T-helper 17 cell (primary cell): ENCODE measurements at places on chromosomes 12 and 14. TPM values are rescaled to one million over a fixed set of nuclear protein-coding genes. Genes with fewer than 3 reads are reported as not detected.

DNA sequence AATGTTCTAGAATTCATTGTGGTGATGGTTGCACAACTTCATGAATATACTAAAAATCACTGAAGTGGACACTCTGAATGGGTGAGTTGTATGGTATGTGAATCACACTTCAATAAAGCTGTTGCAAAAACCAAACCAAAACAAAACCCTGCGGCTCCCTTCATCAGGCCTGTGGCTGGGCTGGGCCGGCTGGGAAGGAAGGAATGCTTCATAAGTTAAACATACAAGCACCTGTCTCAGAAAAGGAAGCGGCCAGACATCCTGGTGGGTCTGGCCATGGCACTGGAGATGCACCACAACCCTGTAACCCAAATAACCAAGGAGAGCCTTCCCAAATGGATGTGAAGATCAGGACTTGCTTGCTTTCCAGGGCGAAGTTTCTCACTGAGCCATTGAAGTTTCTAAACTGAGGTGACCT, 34.9 kb downstream of the TTC7B start:
- DNase-seq: no peak

DNA sequence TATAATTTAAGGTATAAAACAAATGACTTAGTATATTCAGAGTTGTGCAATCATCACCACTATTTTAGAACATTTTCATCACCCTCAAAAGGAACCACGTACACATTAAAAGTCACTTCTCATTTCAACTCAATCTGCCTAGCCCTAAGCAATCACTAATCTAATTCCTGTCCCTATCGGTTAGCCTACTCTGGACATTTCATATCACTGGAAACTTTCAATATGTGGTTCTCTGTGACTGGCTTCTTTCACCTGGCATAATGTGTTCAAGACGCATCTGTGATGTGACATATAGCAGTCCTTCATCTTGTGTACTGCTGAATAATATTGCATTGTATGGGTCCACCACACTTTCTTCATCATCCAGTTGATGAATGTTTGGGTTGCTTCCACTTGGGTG, 15.4 kb upstream of the PIWIL1 start:
- no peak for DNase-seq

- no peak for DNase-seq
Measured at GRCh38 chr14:65079201-65079600, 23.1 kb downstream of the MAX start.

GRCh38 chr14:64701660-64702059, 2.6 kb upstream of the PLEKHG3 start:
- no peak for DNase-seq

DNA sequence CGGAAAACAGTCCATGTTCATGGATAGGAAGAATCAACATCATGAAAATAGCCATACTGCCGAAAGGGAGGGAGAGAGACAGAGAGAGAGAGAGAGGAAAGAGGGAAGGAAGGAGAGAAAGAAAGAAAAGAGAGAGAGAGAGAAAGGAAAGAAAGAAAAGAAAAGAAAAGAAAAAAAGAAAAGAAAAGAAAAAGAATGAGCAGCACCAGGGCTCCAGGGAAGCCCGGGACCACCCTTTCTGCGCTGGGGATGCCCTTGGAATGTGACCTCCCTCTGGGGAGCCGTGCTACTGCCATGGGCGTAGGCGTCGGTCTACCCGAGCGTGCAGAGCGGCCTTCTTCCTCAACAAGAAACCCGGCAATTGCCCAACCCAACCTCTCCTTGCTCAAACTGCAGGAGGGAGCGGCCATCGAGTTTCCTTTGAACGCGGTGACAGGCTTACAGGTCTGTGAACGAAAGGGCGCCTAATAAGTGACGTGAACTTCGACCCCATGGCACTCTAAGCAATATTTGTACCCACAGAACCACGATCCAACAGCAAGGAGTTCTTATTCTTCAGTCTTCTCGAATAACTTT, 16.9 kb downstream of the OR6S1 start:
- no peak for DNase-seq

GRCh38 chr14:90424686-90425372, 28.0 kb downstream of the CALM1 start:
- no peak for DNase-seq

- DNase-seq: no peak
Measured at GRCh38 chr12:110084314-110085015, 36.1 kb upstream of the C12orf76 start.

DNA sequence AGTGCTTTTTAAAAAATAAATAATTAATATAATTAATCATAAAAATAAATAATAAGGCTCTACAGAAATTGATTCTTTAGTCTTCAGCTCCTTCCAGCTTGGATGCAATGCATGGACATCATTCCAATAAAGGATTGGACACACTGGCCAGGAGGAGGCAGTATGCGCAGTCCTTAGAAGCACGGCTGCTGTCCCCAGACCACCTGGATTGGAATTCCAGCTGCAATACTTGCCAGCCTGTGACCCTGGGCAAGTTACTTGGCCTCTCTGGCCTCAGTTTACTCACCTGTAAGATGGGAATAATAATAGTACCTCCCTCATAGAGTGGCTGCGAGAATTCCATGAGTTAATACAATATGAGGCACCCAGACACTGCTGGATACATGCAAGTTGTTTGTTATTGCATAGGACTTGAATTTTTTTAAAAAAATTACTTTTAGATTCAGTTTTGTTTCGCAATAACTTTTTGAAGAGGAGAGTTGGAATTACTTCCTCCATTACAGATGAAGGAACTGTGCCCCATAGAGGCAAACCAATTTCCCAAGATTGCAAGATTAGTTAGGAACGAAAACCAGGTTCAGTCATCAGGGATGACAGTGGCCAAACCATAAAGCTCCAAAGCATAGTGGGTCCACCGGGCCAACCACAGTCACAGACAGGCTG, 12.2 kb downstream of the RPH3A start:
- no peak for DNase-seq

DNA sequence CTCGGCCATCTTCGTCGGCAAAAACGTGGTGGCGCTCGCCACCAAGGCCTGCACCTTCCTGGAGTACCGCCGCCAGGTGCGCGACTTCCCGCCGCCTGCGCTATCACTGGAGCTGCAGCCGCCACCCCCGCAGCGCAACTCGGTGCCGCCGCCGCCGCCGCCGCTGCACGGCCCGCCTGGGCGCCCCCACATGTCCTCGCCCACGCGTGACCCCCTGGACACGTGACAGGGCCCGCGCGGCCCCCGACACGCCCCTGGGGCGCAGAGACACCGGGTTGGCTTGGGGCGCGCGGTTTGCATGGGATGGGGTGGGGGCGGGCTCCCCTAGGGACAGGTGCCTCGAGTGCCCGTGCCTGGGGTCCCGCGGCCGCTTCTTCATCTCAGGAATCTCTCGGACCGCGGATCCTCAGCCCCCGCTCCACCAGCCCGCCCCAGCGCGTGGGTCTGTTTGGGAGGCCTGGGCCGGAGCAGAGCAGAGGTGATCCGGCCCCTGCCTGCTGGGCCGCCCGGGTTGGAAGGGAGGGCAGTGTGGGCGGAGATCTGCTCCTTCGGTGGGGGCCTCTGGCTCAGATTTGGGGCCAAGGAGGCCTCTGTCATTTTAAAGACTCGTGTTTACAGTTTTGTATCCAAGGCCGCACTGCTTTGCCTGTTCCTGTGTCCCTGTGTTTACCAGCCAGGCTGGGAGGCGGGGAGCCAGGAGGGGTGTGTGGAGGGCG, 3.3 kb downstream of the TMEM121 start:
- no peak for DNase-seq

GRCh38 chr14:51289169-51289568, 49.1 kb downstream of the TMX1 start:
- no peak for DNase-seq

GRCh38 chr12:11743423-11744409, 94.2 kb downstream of the ETV6 start:
- no peak for DNase-seq

GRCh38 chr14:65860956-65861611, 448.6 kb downstream of the FUT8 start:
- DNase-seq: no peak

DNA sequence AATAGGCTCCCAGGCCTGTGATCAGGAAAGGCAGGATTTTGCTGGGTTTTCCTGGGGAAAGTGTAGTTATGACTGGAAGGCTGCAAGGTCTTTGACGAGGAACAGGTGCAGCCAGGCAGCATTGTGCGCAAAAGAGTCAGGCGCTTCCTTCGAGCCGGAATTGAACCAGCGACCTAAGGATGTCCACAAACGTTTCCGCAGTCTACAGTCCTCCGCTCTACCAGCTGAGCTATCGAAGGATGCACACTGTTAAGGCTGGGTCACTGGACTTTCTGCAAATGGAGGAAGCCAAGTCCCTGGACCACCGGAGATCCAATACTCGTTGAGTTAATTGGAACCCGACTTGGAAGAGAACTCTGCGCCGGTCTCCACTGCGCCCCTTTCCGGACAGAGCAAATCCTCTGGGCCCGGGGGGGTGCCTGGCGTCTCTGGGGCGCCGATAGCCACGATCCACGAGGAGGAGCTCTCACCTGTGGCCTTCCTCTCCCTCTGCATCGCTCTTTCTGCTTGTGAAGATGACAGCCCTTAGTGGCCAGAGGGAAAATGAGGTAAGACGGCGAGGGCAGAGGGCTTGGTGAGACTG, 18.4 kb upstream of the OR6S1 start:
- no peak for DNase-seq

DNA sequence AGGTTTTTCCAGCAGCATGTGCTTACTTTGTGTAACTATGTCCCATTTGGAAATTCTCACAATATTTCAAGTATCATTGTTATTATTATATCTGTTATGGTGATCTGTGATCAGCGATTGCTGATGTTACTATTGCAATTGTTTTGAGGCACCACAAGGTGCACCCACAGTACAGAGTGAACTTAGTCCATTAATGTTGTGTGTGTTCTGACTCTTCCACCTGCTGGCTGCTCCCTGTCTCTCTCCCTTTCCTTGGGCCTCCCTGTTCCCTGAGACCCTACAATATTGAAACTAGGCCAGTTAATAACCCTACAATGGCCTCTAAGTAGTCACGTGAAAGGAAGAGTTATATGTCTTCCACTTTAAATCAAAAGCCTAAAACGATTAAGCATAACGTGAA, 153.9 kb downstream of the PIK3C2G start:
- DNase-seq: no peak

DNA sequence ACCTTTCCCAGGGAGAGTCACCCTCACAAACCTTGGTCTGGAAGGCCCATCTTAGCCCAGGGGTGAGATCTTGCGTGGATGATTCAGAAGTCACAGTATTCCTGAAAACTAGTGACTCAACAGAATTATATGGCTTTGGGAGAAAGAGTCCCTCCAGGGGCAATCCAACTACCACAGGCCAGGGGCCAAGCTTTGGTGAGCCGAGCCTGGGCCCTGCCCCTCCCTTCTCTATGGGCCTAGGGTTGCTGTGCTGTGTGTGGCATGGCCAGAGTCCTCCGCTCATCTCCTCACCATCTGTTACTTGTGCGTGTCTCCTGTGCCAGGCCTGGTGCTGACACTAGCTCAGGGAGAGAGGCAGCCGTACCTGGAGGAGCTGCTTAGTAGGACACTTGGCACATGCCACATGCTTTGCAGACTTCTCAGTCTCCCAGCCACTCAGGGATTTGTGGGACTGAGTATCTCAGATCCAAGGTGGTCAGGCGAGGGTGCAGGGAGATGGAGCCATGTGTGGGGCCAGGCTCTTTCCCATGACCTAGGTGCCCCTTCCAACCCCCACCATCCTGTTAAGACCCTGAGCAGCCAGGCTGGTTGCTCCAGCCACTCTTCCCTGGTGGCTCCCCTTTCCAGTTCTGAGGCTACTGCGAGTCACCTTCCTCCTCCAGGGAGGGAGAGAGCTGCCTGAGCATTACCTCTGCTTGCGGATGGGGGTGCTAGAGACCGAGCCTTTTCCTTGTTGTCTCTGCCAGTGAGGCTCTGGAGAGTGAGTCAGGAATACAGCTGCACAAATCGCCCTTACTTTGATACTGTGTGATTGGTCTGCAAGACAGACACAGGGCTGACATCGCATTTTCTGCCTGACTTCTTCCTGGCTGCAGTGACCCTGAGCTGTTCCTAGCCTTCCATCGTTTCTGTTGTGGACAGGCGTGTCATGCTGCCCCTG, 94.1 kb downstream of the SLC25A47 start:
- DNase-seq: no peak

- DNase-seq: no peak
Measured at GRCh38 chr12:28497889-28498411, 307.7 kb downstream of the CCDC91 start.

Gene RTN1
- 3.4 TPM for total RNA-seq

Gene RPL10L
- total RNA-seq: not detected

Gene KRT80
- not detected for total RNA-seq

Gene ETFRF1
- 28.5 TPM for total RNA-seq

Gene SPIC
- not detected for total RNA-seq

Gene TRPV4
- not detected for total RNA-seq
